ENCODE measurements at places on chromosomes 2 and 18. TPM values are rescaled to one million over a fixed set of nuclear protein-coding genes. Genes with fewer than 3 reads are reported as not detected.

GRCh38 chr2:60861736-60862135 is 19.6 kb upstream of the REL start:
- no peak for DNase-seq

DNA sequence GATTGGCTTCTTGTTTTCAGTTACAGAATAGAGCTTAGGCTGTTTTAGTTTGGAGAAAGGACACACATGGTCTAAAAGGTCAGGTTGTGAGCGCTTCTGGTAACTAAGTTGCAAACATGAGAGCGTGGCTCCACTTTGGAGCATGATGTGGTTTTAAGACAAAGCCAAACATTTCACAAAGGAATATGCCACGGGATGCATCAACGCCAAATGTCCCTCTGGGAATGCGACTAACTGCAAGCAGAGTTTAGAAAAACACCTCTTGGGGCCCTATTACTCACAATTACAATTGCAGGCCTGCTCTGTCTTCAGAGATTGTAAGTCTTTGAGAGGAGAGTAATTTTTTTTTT is 25.4 kb downstream of the MYO7B start:
- DNase-seq = no peak

DNA sequence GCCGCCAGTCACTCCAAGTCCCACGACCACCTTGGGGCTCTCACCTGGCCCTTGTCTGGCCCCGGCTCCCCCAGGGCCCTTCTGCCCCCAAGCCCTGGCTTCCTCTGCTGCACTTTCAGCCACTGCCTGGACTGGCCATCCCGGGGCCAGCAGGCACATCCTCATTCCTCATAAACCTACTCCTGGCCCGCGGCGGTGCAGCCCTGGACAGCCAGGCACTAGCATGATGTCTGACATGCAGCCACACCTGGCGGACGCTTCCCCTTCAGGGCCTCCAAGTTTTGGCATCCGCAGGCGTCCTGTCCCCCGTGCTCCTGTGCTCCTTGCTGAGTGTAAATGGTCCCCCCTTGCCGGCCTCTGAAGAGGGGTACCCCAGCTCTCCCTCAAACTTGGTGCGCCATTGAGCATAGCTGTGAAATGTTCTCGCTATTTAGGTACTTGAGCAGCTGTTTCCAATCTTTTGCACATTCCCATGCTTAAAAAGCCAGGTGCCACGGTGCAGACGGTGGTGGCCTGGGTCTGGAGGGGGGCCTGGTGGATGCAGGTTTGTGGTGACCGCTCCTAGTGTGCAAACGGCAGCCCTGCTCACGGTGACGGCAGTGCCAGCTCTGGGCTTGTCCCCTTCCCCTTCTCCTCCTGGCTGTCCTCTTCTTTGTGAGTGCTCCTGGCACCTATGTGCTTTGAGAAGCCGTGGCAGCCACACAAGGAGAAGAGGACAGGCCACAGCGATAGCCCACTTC is 123.8 kb downstream of the MBP start:
- no peak for DNase-seq

DNA sequence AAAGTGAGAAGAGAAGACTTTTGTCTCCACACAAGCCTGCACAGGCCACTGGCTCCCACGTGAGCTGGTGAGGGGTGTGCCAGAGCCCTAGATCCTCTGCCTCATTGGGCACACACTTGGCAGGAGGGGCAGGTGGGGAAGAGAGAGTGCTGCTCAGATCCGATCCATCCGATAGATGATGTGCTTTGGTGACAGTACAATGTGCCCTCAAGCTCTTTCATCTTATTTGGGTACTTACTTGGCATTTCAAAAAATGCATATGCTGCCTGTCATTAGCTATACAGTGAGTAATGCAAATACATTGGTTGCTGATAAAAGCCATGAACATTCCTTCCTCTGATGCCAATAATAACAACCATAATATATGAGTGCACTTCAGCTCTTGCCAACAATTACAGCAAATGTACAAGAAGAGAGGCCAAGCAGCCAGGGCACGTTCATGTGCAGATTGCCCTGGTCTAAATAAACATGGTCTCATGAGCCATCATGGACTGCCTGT is 255.3 kb downstream of the VAPA start:
- no peak for DNase-seq

DNA sequence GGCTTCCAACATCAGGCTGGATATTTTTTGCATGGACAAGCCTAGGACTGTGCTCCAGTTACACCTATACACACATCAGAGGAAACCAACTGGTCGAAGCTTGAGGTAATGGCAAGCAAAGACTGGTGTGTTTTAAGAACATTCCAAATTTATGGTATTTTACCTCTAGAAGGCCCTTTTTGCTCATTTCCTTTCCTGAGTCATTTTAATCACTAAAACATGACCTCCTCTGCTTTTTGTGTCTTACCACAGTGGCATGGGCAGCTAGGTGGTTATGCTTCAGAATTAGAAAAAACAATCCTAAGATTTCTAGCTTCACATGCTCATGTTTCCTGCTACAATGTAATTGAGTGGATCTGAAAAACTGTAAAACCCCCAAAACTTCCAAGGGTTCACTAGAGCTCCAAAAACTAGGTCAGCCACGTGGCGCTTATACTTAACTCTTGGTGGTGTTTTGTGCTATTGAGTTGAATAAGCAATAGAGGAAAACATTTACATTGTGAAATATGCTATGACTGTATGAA is 30.6 kb upstream of the CHRNA1 start:
- DNase-seq = no peak

DNA sequence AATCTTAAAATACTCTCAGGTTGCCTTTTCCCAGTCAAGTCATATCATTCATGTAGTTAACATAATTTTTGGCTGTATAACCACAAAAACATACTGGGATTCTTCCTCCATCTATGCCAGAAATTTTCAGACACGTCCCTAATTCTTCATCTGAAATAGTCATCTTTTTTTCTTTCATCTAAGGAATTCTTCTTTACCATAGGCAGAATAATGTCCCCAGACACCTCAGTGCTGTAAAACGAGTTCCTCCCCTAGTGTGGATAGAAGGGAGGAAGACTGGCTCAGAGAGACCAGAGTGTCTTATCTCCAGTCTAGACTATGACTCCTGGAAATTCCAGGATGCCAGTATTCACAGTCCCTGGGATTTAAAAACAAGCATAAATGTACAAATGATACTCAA is 127.8 kb downstream of the MREG start:
- no peak for DNase-seq

GRCh38 chr18:9913151-9913525 is 678 bp upstream of the VAPA start:
- no peak for DNase-seq

GRCh38 chr18:31041271-31042083 is 1.1 kb downstream of the DSC3 start:
- no peak for DNase-seq

DNA sequence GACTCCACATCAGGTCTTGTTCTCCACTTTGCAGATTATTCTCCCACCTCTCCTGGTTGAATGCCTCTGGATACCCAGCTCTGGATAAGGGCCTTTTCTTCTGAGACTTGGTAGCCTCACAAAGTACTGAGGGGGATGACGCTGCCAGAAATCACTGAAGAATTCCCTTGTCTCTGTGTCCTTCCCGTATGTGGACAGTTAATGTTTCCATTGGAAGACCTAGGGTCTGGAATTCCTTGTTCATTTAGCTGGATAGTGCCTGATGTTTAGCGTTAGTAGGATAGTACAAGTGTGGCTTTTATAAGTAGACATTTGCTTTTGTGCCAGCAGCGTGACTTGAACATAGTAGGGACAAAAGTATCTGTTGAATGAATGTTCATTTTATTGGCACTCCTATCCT is 76.9 kb downstream of the CLHC1 start:
- no peak for DNase-seq

DNA sequence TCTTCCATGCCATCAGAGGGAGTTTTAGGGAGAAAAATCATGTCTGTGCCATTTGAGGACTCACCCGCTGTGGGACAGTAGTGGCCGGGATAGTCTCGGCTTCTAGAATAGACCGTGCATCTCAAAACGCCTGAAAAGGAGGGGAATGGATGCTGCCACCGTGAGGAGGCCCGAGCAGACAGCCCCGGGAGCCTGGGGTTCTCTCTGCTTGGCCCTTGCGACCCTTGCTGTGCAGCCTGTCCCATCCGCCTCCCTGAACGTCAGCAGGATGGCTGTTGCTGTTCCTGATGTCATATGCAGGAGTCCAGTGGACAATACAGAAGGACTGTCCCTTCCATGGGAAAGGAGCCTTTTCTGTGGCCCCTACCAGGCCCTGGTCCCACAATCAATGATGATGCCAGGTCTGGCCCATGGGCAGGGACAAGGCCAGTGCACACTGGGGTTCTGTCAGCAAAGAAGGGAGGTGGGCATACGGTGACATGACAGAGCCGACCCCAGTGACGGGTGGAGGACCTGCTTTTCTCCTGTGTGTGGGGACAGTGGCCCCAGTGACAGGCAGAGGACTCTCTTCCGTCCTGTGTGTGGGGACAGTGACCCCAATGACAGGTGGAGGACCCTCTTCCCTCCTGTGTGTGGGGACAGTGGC is 58.8 kb downstream of the ACKR3 start:
- DNase-seq = no peak

GRCh38 chr2:37912056-37912455 is 13.0 kb upstream of the RMDN2 start:
- DNase-seq = no peak

GRCh38 chr2:175698061-175698460 is 304.0 kb downstream of the LNPK start:
- DNase-seq = no peak

- no peak for DNase-seq
Measured at GRCh38 chr2:239964399-239965185, 60.5 kb downstream of the NDUFA10 start.

DNA sequence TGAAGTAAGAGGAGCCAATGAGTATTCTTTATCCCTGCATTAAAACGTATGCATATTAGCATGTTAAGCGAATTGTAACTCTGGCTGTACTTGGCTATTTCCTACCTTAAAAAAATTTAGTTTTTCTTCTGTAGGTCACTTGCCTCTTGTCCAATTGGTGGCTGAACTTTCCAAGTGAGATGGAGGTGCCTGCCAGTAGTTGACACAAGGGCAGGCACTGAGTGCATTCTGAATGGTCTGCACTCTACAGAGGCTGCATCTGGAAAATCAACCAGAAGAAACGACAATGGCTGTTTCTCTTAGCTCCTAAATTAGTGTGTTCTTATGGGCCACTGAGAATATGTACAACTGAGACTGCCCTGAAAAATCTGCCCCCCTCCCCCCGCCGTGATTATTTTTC is 160.8 kb downstream of the PRPF40A start:
- no peak for DNase-seq

RAB12 gene
- total RNA-seq = 40.5 TPM

NAB1 gene
- 65.0 TPM for total RNA-seq
